Fibroblast of the conjunctiva (primary cell): ENCODE measurements at places on chromosomes 1 and 21.

DNA sequence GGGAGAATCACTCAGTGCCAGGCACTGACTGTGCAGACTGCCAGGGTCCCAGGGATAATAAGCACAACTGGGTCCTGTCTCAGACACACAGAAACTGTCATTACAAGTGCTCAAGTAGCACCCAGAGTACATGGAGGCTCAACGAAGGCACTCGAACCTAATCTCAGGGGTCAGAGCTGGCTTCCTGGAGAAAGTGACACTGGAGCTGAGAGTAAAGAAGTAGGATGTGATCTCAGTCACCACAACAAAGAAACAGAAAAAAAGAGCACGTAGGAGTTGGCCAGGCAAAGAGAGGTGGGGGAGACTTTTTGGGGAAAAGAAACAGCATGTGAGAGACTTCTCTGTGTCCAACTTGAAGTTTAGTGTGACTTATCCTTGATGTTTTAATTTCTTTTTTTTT lies 1.3 kb downstream of the CATSPER4 start:
- no peak for DNase-seq

- DNase-seq = no peak
Observed at GRCh38 chr1:203629507-203630082, 3.0 kb downstream of the ATP2B4 start.

GRCh38 chr1:50110656-50111055 lies 1.9 kb downstream of the ELAVL4 start:
- DNase-seq = no peak

DNA sequence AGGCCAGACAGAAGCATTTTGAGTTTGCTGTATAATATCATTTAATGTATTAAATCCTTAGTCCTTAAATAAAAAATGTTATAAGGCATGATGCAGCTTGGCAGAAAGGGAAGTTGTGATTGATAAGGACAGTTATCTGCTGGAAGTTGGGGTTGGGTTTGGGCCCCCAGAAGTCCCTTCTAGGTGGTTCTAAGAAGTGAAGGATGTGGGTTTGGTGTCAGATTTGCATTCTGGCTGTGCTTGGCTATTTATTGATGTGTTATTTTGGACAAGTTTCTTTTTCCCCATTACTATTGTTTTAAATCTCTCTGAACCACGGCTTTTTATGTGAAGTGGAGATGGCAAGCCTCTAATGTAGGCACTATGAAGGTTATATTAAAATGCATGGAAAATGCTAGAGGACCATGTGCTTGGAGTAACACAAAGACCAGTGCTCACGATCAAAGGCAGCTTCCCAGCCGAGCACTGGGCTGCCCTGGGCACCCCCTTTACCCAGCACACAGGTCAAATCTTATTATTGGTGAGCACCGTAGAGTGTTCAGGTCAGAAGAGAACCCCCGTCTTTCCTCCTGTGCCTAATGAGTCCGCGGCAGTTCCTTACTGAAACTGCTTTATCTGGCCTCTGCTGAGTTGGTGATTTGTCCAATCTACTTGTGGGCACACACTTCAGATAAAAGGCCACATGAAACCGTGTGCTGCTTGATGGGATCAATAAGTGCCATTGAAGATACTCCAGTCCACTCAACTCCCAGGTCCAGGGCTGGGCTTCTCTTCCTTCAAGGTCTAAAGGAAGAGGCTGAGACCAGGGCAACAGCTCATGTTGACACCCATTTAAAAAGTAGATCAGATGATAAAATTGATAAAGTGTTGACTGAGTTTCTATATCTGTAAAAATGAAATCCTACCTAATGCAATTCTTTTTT lies 212.0 kb downstream of the PRDM2 start:
- no peak for DNase-seq

DNA sequence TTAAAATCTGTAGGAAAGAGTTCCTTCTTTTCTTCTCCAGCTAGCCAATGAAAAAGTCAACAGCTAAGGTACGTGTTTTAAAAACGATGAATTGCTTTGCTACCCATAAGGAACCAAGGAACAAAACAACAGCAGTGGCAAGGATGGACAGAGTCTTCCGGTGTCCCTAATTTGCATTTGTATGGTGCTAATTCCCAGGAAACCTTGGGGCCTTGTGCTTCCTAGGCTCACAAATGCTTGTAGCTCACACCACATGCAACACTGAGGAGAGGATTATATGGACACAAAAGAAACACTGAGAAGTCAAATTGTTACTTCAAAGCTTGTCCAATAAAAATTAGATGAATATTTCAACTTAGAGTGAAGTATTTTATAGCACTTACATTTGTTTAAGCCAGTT lies 1.8 kb upstream of the PGBD5 start:
- DNase-seq = no peak

DNA sequence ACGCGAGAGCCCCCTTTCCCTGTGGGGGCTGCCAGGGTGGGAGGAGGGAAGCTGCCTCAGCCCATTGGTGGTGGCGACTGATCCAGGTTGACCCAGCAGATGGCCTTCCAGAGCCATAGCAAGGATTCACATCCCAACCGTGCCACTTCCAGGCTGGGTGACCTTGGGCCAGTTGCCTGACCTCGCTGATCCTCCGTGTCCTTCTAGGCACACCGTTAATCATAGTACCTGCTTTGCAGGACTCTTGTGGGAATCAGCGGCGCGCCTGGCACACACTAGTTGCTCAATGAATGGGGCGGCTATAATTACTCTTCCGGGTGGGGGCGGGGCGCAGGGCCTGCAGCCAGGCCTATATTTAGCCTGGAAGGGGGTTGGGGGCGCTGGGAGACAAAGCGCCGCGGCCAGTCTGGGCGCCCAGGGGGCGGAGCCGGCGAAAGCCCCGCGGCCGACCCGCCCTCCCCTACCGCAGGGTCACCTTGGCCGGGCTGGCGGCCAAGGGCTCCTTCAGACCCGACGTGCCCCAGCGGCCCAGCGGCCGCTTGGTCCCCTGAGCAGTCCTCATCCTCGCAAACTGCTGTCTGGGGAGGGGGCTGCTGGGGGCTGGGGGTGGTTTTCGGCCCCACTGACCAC lies 5.1 kb downstream of the HSPB7 start:
- no peak for DNase-seq

GRCh38 chr1:221488550-221488949 lies 253.3 kb downstream of the DUSP10 start:
- no peak for DNase-seq

- no peak for DNase-seq
Observed at GRCh38 chr1:65039066-65039465, 72.7 kb upstream of the JAK1 start.

DNA sequence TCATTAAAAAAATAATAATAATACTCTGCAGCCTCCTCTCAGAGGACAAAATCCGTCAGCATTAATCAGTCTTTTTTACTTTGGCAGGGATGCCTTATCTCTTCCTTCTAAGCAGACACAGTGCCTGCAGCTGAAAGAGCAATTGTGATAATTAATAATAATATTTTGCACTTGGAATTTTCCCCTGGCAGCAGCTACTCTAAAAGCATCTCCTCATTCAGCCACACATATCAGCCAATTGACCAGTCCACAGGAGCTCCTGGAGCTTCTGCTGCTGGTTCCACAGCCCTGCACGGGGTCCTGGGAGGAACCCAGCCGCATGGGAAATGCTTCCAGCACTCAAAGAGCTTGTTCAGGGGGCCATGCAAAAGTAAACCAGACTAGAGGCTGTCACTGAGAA lies 31.0 kb upstream of the VWA5B1 start:
- no peak for DNase-seq

DNA sequence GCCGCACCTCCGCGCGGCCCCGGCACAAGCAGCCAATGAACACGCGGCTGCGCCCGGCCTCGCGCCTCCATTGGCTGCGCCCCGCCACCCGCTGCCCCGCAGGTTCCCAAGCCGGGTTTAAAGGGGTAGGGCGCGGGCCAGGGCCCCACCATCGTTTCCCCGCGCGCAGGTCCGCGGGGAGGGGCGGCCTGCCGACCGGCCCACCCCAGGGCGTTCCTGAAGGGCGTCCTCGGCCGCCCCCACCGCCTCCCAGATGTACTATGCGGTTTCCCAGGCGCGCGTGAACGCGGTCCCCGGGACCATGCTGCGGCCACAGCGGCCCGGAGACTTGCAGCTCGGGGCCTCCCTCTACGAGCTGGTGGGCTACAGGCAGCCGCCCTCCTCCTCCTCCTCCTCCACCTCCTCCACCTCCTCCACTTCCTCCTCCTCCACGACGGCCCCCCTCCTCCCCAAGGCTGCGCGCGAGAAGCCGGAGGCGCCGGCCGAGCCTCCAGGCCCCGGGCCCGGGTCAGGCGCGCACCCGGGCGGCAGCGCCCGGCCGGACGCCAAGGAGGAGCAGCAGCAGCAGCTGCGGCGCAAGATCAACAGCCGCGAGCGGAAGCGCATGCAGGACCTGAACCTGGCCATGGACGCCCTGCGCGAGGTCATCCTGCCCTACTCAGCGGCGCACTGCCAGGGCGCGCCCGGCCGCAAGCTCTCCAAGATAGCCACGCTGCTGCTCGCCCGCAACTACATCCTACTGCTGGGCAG lies at the start of gene OLIG1:
TSS of gene OLIG1 (plus strand) at position 148 of the 750 bp plus-strand sequence. CDS start at position 254, 106 bp downstream.
- no peak for DNase-seq

DNA sequence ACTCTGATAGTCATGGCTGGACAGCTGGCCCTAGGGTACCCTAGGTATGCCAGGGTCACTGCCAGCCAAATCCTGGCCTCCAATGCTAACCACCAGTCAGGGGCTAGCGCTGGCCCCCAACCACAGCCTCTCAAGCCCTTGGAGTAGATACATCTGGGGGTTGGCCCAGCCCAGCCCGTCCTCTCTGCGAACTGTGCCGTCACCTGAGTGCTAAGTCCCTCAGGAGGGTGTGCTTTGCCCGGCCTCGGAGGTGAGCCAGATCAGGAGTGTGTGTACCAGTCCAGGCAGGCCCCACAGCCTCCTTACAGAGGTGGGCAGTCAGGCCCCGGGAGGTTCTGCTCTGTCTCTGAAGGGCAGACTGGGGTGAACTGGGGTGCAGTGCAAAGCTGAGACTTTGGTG lies 34.0 kb upstream of the DISP3 start:
- no peak for DNase-seq

DNA sequence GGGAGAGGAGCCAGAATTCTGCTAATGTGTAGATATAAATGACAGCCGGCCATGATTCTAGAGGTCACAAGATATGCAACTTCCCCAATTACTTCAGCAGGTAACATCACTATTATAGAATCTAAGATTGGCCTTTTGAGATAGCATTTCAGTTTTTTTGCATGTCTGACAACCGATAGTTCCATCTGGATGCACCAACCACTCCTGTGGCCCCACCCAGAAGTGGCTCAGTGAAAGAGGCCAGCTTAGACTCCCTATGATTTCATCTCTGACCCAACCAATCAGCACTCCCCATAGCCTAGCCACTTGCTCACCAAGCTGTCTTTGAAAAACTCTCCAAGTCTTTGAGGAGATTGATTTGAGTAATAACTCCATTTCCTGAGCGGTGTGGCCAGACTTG lies 30.3 kb upstream of the NUF2 start:
- DNase-seq = no peak

DNA sequence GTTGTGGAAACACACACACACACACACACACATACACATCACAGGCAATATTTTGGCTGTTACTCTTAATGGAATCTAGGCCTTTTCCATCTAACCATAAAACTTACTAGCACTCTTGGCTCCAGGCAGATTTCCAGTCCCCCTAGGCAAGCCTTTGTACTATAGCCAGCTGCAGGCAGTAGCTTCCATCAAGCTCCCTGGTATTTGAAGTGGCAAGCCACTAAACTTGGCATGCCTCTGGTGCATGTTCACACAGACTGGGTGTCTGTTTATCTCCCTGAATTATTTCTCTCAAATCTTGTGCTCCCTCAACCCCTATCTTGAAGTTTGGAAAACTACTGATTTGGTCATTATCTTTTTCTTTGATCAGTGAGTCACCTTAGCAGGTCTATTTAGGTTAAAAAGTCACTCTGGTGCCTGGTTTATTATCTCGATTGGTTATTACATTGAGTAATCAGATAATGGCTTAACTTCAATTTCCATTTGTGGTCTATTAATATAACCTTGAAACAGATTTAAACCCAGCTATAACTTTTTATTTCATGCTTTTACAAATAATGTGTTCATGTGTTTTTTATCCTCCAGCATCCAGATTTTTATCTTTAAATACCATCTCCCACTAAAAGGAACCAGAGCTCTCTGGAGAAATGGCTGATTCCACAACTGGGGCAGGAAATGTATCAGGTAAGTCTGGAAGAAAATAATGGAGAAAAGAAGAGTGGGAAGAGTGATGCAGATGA lies 2.7 kb upstream of the RBM15 start:
- DNase-seq = no peak

GRCh38 chr1:159896546-159896930 lies 3.4 kb downstream of the CFAP45 start:
- DNase-seq = no peak

DNA sequence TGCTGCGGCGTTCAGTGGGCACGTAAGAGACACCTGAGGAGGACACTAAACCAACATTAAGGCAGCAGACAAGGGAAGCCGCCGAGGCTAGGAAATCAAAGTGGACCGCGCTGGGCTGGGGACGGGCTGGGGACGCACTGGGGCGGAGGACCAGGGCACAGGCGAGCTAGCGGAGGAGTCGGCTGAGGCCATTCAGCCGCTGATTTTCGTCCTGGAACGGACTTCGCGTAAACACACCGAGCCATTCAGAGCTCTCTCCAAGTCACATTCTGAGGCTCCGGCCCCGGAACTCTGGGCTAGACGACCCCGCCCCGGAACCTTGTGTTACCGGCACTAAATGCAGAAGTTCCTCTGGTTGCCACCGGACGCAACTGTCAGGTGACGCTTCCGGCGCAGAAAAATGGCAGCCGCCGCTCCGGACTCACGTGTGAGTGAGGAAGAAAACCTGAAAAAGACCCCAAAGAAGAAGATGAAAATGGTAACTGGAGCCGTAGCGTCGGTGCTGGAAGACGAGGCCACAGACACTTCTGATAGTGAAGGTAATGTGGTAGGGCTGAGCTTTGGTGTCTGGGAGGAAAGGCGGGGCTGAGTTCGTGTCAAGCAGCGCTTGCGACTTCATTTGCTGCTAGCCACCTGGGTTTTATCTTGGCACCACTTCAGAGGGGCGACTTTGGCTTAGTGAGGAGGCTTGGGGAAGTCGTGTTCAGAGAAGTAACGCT lies at the start of gene RRP15:
TSS of gene RRP15 (plus strand) at position 377 of the 719 bp plus-strand sequence. CDS start at position 401, 24 bp downstream.
- DNase-seq = peak; percentile 77

DNA sequence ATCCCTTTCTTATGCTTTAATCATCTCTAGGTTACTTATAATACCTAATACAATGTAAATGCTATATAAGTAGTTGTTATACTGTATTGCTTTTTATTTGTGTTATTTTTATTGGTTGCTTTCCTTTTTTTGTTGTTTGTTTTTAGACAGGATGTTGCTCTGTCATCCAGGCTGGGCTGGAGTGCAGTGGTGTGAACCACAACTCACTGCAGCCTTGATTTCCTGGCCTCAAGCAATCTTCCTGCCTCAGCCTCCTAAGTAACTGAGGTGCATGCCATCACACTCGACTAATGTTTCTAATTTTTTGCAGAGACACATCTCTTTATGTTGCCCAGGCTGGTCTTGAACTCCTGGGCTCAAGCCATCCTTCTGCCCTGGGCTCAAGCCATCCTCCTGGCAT lies 26.9 kb downstream of the KRTAP19-8 start:
- DNase-seq = no peak

DNA sequence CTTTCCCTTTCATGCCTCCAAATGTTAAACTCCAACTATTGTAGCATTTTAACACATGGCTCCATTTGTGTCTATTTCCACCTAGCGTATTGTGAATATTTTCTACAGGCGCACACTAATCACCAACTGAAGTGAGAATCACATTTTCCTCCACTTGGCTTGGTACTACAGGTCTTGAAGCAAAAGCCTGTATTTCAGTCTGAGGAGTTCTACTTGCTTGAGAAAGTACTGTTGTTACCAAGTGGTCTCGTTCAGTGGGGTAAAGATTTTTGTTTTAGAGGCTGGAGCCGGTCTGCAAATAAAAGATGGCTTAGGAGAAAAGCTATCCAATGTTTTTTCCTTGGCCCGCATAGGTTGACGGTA lies 550 bp upstream of the PTBP2 start:
- no peak for DNase-seq

- DNase-seq = no peak
Observed at GRCh38 chr1:162470216-162470615, 27.4 kb upstream of the UHMK1 start.
